Epithelial cell of proximal tubule (primary cell): ENCODE measurements at places on chromosomes 16 and 17. TPM values are rescaled to one million over a fixed set of nuclear protein-coding genes. Genes with fewer than 3 reads are reported as not detected.

Gene ADGRG3
- total RNA-seq, result 0.06 TPM in 1 of 2 replicates, not detected in the other

GRCh38 chr17:42678951-42679491, 2.2 kb upstream of the PLEKHH3 start:
- no peak for DNase-seq

- DNase-seq, result no peak
Measured at GRCh38 chr16:885391-885790, 84.9 kb upstream of the GNG13 start.

GRCh38 chr17:6660101-6660500, 8.5 kb downstream of the C17orf100 start:
- DNase-seq, result no peak

DNA sequence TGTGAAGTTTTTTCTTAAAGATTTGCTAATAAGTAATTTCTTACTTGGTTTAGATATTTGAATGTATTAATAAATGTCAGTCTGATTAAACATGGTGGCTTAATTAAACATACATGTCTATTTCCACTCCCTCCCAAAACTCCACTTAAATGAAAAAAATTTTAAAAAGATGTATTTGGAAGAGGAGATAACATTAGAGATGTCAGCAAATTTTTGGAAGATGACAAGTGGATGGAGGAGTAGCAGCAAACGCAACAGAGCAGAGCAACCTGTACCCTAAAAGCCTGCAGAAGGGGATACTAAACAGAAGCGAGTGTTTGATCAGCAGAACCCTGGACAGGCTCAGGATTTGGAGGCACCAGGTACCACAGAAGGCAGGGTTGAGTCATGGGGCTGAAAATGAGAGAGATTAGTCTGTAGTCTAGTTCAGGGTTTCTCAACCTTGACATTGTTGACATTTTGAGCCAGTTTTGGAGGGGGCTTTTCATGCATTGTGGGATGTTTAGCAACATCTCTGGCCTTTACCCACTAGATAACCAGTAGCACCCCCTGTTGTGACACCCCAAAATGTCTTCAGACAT, 17.8 kb downstream of the LUC7L3 start:
- DNase-seq, result no peak

DNA sequence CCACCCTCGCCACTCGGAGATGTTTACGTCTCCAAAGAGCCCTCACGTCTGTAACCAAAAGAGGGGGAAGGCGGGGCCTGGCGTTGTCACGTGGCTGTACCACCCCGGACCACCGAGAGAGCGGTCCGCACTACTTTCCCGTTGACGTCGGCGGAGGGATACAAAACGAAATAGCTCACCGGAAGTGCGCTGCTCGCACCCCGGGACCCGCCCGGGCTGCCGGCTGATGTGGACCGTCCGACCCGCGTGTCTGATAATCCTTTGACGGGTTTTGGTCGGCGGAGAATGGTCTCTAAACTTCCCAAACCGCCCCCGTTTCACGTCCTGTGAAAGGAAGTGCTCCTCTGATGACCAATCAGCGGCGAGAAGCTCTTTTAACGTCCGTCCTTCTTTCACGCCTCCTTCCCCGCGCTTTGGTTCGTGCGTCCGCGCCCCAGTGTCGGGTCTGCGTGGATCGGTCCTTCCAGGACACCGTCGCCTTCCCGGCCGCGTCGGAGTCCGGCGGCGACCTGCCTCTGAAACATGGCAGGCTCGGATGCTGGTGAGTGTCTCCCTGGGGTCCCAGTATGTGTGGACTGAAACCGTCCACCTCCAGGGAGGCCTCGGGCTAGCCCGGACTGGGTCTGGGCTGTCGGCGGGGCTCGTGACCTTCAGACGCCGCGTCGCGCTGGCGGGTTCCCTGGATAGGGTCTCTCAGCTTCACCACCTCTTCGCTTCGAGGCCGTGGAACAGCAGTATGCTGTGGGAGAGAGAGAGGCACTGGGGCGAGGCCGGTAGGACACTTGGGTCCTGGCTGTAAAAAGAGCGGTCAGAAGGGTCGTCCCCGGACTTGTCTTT, at the start of gene CEP95:
Gene CEP95, plus strand, starts transcription at position 402 of the 837 bp plus-strand sequence. Its CDS starts 121 bp downstream, at position 523.
- no peak for DNase-seq

DNA sequence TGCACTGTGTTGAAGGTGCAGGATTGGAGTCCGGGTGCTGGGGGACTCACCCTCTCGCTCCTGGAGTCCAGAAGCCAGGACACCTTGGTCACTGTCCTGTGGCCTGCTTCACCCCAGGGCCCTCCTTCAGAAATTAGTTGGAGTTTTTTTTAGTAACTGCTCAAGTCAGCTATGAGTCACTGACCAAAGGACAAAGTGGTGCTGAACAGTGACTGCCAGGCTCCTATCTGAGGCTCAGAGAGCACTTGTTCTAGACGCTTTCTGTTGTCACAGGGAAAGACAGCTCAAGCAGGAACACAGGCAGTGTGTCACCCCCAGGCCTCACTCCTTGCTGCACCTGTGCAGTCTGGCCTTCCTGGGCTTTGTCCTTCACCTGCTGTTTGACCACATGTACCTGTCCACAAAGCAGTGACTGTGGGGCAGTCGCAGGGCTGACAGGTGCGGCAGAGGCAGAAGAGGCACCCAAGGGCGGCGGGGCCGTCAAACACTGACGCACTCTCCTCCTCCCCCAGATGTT, 4.1 kb upstream of the FAAP100 start:
- no peak for DNase-seq

Gene ENPP7
- total RNA-seq, result not detected in 2 replicates

DNA sequence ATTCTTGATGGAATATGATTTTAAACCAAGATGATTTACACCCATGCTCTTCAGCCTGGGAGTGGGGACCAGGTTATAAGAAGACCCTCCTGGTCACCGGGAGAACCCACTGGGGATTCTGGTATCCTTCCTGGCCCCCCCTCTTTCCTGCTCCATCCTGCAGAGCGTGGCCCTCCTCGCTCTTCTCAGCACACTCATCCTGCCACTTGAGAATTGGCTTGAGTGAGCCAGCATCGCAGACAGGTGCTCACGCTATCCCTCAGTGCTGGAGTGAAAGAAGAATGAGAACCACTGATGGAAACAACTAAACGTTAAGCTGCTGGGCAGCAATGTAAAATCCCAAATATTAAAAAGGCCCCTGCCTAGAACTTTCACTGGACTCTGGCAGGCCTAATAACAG, 98.0 kb downstream of the CYTH1 start:
- no peak for DNase-seq

Gene KRT20
- total RNA-seq, result not detected in 2 replicates

GRCh38 chr16:3573146-3573815, 3.9 kb downstream of the NLRC3 start:
- DNase-seq, result no peak

GRCh38 chr17:33225994-33226393, 67.1 kb downstream of the ASIC2 start:
- no peak for DNase-seq

Gene MLX
- total RNA-seq, result 15.7 and 47.6 TPM in 2 replicates

Gene CDRT15L2
- not detected in 2 replicates for total RNA-seq

- DNase-seq, result no peak
Measured at GRCh38 chr17:34153991-34154390, 101.1 kb upstream of the CCL2 start.

Gene STH
- total RNA-seq, result not detected in 2 replicates

DNA sequence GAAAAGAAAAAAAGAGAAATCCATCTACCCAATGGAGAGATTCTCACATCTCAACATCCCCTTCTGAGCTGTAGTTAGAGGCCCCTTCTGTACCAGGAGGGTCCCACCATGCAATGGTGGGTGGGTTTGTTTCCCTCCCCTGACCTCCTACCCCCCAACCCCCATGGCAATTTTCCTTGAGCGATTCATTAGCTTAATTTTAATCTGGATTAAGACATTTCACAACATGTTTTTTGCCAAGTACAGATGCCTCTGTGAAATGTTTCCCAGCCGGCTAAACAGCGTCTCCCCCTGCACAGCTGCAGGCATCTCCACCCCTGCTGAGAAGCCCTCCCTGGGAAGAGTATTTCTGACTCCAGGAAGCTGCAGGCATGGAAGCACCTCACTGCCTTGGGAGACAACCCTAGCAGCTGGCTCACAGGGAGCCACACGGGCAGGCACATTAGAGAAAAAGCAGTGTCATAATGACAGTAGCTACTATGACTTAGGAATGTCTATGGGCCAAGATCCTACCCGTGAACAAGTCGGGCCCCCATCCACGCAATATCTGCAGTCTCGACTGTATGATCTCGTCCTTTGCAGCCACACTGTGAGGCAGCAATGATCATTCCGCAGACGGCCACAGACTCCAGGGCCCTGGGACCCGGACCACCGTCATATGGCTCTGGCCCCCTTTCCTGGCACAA, 117.3 kb downstream of the ADCY9 start:
- DNase-seq, result no peak

Gene RHBDL1
- total RNA-seq, result 0.43 and 1.2 TPM in 2 replicates
